Suprapubic skin (tissue), 4 donors: ENCODE measurements at places on chromosomes 4 and X.

DNA sequence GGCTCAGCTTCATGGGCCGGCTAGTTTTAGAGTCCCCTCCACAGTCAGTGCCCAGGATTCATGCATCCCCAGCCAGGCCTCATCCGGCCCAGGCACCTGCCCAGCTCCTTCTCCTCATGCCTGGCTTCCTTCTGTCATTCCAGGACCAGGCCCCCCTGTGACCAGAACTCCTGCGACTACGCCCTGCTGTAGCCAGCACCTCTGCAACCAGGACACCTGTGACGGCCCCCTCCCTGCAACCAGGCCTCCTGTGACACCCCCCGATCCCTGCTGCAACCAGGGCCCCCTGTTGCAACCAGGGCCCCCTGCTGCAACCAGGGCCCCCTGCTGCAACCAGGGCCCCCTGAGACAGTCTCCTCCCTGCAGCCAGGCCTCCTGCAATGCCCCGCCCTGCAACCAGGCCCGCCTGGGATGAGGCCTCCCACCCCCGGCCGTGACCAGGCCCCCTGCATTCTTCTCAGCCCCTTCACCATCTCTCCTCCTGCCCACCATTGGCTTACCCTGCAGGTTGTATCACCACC, 46.8 kb downstream of the HTRA3 start:
- peak; percentile 41 for DNase-seq

- DNase-seq, result no peak
Observed at GRCh38 chr4:23083391-23083790, 390.7 kb downstream of the GBA3 start.

DNA sequence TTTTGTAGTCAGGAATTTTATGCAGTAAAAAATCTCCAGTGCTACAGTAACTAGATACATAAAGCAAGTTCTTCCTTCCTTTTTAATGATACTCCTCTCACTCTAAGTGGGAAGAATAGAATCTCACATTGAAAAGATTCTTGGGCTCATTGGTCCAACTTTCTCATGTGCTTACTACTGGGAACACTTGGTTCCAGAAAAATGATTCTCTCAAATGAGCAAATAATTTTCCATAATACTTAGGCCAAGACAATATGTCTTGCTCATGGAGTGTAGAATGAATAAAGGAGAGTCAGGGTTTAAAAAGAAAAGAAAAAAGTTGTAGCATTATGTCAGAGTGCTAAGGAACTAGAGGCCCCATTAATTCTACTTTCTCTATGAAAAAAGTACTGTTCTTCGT, 197.8 kb downstream of the RASL11B start:
- DNase-seq, result no peak

- no peak for DNase-seq
Observed at GRCh38 chrX:21907260-21907659, 33.2 kb upstream of the SMS start.

DNA sequence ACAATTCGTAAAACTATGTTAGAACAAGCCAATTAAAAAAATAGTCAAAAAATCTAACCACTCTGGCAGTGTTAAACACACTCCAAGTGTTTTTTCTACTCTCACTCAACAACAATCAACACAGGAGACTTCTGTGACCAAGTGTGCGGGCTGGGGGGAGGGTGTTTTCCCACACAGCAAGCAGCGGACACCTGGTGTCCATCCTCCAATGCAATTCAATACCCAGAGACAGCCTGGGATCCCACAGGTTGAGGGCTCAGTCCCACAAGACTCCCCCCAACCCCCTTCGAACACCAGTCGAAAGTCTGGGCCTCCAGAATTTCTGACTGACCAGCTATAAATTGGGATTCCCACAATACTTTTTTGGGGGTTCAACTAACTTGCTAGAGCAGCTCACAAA, 8.3 kb upstream of the PIM2 start:
- DNase-seq, result no peak

DNA sequence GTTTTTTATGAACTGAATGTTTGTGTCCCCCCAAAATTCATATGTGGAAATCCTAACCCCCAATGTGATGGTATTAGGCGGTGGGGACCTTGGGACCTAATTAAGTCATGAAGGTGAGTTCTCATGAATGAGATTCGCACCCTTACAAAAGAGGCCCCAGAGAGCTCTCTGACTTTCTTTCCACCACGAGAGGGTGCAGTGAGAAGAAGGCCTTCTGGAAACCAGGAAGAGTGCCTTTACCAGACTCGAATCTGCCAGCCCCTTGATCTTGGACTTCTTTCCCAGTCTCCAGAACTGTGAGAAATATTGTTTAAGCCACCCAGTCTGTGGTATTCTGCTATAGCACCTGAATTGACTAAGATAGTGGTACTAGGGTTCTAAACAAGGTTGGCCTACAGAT, 40.8 kb downstream of the STK26 start:
- no peak for DNase-seq

DNA sequence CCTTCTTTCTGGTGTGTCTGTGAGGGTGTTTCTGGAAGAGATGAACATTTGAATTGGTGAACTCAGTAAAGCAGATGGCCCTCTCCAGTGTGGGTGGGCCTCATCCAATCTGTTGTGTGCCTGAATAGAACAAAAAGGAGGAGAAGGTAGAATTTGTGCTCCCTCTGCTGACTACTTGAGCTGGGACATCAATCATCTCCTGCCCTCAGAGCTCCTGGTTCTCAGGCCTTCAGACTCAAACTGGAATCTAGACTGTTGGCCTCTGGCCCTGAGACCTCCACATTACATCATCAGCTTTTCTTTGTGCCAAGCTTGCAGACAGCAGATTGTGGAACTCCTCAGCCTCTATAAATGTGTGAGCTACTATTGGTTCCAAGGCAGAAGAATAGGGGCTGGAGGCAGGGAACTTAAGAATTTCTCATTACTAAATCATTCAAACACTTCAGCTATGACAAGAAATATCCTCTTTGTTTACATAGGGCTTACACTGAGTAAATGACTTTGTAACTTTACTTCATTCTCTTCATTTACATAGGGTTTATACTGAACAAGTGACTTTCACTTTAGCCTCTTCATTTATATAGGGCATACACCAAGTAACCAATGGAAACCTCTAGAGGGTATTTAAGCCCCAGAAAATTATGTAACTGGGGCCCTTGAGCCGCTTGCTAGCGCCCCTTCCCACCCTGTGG, 86.9 kb upstream of the NWD2 start:
- DNase-seq, result no peak

DNA sequence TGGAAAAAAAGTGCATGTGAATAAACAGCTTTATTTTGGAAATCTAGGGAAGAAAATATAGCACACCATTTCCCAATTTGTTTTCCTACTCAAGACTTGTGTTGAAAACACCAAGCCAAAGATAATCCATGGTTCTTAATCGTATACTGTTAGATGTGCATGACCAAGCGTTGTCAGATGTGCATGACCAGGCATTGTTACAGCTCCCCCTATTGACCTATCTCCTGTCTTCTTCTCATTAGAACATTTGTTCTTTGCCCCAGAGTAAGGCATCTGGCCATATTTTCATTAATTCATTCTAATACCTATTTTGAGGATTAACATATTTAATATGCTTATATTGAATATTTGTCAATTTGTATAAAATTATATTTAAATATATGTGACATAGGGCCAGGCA, 14.4 kb upstream of the VCX start:
- DNase-seq, result no peak

DNA sequence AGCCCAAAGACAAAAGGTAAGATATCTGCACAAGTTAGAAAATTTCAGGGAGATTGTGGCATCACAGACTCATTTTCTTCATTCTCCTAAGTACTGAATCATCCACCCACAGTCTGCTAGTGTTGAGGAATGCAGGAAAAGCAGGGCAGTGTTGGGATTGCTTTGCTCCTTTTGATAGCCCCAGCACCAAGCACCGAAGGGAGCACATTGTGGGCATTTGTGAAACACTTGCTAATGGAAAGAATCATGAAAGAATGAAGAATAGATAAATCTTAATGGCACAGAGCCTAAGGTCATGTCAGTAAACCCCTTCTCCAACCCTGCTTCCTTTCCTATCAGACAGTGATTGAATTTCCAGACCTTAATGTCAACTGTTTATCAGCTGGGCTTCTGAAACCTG, 103.1 kb upstream of the GPRIN3 start:
- no peak for DNase-seq

GRCh38 chrX:119127650-119128049, at the start of gene KIAA1210:
Gene KIAA1210, minus strand, starts transcription at chrX:119127812. Its CDS starts 4,170 bp downstream, at chrX:119123642.
- no peak for DNase-seq

GRCh38 chrX:72262077-72262476, 15.0 kb downstream of the RPS4X start:
- DNase-seq, result no peak
